NCI-H2081 treated with DMSO at 0.1 percent for 48 hours (cell line): ENCODE measurements at places on chromosomes 6 and 20.

GRCh38 chr6:26194329-26194701 is 107.1 kb downstream of the HFE start:
- DNase-seq, result no peak

GRCh38 chr20:10318291-10319024 is 99.8 kb downstream of the SNAP25 start:
- DNase-seq, result no peak

DNA sequence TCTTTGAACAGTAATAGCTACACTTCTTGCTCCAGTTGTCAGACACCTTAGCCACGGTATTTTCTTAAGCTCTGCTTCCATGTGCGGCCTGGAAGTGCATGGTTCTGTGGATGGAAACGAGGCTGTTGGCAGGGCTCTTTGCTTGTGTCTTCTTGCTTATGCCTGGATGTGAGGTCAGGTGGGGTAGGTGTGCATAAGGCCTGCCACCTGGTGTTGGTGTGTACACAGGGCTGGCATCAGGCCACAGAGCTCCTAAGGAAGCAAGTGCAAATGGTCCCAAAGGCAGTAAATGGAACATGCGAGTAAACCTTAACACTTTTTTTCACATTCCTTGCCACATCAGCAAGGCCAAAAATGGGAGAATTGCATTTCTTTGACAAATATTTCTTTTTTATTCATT is 158.1 kb upstream of the GMDS start:
- DNase-seq, result no peak

GRCh38 chr6:124960757-124961463 is 1.3 kb upstream of the RNF217 start:
- no peak for DNase-seq

DNA sequence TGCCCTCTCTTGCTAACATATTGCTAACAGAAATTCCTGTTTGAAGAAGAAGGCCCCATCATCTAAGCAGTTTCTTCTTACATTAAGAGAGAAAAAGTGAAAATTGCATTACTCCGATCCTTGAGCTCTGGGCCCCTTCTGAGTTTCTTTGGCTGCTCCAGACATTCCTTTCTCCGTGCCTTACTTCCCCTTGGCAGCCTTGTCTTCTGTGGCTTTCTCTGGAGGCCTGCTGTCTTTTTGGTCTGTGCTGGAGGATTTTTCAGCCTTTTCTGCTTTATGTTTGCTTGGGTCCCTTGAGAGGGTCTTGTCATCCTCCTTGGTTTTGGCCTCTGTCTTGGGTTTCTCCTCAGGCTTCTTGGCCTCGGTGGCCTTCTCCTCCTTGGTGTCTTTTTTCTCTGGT is 378.8 kb upstream of the CHD6 start:
- DNase-seq, result no peak

DNA sequence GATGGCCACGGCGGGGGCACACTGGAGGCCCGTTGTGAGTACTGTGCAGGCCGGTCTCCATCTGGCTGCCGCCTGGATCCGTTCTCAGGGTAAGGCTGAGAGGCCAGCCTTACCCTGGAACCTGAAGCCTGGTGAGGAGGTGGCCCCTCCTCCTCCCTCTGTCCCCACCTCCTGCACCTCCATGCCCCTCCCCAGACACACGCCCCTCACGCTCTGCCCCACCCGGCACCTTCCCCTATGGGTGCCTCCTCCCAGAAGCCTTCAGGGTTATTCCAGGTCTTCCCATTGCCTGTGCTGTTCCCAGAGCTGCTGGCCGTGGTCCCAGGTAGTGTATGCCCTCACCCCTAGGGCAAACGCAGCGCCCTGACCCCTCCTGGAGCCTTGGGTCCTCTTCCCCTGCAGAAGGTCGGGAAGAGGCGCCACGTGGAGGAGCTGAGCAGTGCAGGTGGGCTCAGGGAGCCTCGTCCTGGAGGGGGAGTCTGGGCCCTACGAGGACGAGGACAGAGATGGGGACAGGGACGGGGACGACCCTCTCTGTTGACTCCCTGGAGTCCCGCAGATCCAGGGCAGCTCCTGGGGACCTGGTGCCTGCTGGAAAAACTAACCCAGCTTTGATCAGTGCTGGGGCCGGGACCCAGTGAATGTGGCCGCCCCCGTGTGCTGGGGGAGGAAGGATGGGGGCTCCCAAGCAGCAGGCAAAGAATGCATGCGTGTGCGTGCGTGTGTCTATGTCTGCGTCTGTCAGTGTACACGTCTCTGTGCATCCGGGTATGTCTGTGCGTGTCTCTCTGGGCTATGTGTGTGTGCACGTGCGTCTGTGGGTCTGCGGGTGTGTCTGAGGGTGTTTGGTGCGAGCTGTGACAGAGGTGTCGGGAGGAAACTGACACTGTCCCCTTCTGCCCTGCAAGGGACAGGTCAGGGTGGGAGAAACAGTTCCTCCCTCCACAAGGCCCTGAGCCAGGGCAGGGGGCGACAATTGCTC is 8.2 kb upstream of the HRH3 start:
- no peak for DNase-seq

GRCh38 chr6:112695001-112695400 is 347.9 kb downstream of the RFPL4B start:
- DNase-seq, result no peak

GRCh38 chr20:23623666-23624323 is 14.0 kb downstream of the CST3 start:
- DNase-seq, result no peak

DNA sequence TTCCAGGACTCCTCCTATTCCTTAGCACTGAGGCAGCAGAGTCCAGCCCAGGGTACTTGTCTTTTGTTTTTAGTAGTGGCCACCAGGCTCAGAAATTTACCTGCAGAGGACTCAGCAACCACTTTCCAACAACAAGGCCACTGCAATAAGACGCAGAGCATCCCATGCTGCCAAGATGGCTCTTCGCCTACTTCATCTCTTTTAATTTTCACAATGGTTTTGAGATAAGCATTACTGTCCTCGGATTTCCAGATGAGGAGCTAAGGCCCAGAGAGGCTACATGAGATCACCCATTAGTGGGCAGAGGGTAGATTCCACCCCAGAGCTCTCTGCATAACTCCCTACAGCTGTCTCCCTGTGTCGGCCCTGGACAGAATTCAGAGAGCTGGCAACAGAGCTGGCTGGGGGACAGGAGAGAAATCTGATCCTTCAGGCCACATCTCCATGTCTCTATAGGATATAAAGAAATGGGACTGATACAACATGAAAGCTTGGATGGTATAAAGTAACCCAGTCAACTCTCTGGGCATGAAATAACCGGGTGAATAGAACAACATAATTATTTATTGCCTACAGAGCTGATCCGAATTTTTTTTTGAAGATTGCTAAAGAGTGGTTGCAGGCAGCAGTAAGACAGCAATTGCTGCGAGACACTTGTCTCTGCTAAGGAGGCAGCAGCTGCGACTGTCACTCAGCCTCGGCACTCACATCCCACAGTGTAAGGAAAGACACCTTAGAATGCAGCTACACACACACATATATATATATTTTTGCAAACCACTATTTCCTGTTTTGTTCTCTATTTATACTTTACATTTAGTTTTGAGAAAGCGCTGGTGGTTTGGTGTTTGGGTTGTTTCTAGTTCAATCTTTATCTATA is 37.2 kb downstream of the SCML4 start:
- no peak for DNase-seq

DNA sequence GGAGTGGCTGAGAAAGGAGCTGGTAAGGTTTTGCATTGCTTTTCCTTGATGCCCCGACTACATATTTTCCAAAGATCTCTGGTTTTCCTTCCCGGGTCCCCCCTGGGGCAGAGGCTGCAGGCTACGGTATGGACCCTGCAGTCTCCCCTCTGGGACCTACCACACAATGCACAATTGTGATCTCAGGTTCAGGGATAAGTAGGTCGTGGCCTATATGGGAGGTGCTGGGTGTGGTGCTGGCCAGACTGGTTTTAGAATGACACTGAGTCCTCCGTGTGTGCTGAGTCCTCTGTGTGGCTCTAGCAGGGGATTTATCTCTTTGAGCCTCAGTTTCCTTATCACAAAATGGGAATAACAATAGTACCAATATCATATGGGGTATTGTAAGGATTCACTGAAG is 376 bp downstream of the C20orf202 start:
- no peak for DNase-seq

DNA sequence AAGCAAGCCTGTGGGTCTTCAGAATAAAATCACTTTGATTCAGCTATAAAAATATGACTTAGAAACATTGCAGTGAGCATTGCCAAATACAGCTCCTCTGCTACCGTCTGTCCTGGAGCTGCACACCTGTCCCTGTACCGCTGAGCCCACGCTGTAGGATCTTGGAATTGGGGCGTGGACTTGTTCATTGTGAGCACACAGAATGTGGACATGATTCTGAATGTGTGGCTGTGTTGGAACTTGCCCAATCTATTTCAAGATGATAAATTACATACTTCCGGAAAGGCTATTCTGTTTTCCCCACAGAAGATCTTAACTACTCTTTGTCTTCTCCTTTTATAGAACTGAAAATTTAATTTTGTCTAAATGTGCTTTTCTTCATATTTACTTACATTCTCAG is 107.3 kb downstream of the UST start:
- no peak for DNase-seq

GRCh38 chr6:158648682-158649131 is 1.1 kb upstream of the SYTL3 start:
- DNase-seq, result no peak

DNA sequence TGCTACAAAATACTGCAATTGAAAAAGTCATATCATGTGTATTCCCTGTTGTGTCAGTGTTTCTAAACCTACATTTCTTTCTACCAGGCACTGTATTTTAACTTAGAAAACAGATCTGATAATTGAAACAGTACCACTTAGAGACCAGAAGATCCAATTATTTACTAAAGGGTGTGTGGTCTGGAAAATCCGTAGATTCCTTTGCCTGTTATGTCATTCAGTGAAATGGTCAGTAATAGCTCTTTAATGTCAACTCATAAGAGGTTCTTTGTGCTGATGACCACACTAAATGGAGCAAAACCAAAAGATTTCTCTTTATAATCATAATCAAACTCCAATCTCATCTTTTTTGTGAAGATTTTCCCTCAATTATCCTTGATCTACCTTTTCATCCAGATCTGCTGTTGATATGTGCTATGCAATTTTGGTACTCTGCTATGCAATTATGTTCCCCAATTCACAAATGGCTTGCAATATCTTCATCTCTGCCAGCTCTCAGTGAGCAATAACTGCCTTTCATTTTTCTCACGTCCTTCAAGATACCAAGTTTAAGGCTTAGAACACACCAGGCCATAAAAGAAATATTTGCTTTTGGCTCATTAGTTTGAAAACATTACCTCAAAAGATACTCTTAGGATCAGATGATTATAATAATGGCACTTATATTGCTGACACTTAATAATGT is 165.5 kb downstream of the MOXD1 start:
- no peak for DNase-seq
